ENCODE measurements at places on chromosomes 1 and 21. TPM values are rescaled to one million over a fixed set of nuclear protein-coding genes. Genes with fewer than 3 reads are reported as not detected.

Gene GJA5
- total RNA-seq: 11.3 TPM

Gene KRTAP21-2
- total RNA-seq: not detected

Gene SAMD11
- total RNA-seq: 1.7 TPM

Gene CELA3A
- total RNA-seq: not detected

Gene PER3
- total RNA-seq: 15.4 TPM

Gene FBXO2
- 4.2 TPM for total RNA-seq

Gene GREM2
- not detected for total RNA-seq

Gene DIRAS3
- total RNA-seq: 23.7 TPM

Gene CLCA1
- not detected for total RNA-seq

Gene DMBX1
- not detected for total RNA-seq

Gene PCNX2
- 2.2 TPM for total RNA-seq

Gene CDC14A
- 2.7 TPM for total RNA-seq

Gene GBP6
- 0.14 TPM for total RNA-seq

Gene SPRR5
- total RNA-seq: not detected

Gene EPHB2
- 3.5 TPM for total RNA-seq

Gene NTNG1
- total RNA-seq: 0.38 TPM

Gene FCRL4
- not detected for total RNA-seq

Gene MROH9
- total RNA-seq: not detected

Gene RNF2
- 13.3 TPM for total RNA-seq

Gene ANGPTL3
- total RNA-seq: not detected

Gene TDRD5
- not detected for total RNA-seq

Gene MCOLN3
- 1.2 TPM for total RNA-seq

Gene RNU1-4
- 4,572 TPM for total RNA-seq

Gene BCAN
- 0.35 TPM for total RNA-seq

Gene PCP4
- total RNA-seq: 5.4 TPM

Gene CD1E
- not detected for total RNA-seq

Gene C1orf141
- total RNA-seq: not detected

Gene NDUFS2
- total RNA-seq: 334 TPM

Gene PROK1
- total RNA-seq: not detected

Gene MCL1
- 99.7 TPM for total RNA-seq

Measured in Right ventricle myocardium inferior (tissue), 1 donor.